ENCODE measurements at places on chromosomes 4 and X. TPM values are rescaled to one million over a fixed set of nuclear protein-coding genes. Genes with fewer than 3 reads are reported as not detected.

The MTMR8 gene
- 1.1 TPM for total RNA-seq

DNA sequence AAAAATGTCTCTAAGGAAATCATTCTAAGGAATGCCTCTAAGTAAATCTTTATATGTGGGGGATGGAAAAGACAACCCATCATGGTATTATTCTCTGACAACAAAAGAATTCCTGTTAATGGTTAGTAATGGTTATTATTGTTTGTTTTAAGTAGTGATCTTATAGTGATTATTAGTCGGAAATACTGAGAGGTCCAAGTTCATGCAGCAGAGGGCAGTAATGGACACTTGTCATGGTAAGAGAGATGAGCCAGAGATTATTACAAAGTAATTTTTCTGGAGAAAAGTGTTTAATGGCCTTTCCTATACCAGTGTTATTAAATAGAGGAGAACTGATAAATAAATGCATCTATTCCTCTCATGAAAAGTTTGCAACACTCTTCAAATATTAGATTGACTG is 8.1 kb upstream of the DKK2 start:
- DNase-seq, result no peak

DNA sequence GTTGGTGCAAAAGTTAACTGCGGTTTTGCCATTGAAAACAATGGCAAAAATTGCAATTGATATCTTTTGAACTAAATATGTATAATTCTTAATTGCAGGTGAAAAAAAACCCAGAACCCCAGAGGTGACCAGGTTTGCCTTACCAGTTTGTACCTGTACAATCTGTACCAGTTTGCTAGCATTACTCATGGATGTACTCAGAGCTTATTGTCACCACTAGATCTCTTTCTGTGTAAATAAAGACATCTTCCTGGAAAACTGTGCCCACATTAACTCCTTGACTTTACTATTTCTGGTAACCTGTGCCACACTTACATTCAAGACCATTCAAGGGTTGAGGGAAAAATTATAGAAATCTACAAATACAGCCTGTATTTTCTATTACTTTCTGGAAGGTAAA is 139.7 kb downstream of the ELOVL6 start:
- DNase-seq, result no peak

DNA sequence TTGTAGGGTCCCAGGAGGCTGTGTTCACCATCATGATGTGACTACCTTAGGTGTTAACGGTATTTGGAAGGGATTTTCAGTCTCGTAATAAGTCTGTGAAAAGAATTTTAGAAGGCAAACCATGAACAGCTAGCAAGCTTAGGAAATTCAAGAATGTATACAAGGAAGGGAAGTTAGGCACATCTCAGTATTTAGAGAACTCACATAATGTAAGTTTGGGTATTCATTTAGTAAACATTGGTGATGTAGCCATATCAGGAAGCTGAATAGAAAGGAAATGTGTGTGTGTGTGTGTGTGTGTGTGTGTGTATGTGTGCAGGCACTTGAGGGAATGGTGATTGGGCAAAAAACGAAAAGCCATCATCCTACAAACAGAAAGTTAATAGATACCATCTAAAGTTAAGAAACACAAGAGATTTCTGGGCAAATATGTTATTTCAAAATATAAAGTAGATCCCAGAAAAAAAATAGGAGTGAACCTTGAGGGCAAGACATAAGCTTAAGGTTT is 34.7 kb upstream of the PRKX start:
- no peak for DNase-seq

The CPZ gene
- 1.8 TPM for total RNA-seq

The SHROOM2 gene
- 3.9 TPM for total RNA-seq

- peak; percentile 41 for DNase-seq
Observed at GRCh38 chr4:105145903-105146275, 787 bp upstream of the TET2 start.

The LEF1 gene
- 0.59 TPM for total RNA-seq

- no peak for DNase-seq
Observed at GRCh38 chr4:183544109-183544508, 39.3 kb downstream of the ING2 start.

DNA sequence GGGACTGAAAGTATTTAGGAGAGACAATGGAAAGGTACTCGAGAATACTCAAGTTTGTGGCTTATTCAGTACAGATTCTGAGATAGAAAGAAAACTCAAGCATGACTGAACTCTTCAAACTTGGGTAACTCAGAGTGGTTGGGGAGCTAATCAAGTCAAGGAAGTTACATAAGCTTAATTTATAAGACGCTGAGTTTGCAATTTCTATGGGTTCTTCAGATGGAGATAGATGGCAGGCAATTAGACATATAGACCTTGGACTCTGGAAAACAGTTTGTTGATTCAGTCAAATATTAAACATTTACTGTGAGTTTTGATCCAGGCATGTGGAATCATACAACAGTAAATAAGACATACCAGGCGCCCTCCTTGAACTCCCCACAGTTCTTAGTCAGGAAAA is 1749.9 kb upstream of the TENM3 start:
- DNase-seq, result no peak

DNA sequence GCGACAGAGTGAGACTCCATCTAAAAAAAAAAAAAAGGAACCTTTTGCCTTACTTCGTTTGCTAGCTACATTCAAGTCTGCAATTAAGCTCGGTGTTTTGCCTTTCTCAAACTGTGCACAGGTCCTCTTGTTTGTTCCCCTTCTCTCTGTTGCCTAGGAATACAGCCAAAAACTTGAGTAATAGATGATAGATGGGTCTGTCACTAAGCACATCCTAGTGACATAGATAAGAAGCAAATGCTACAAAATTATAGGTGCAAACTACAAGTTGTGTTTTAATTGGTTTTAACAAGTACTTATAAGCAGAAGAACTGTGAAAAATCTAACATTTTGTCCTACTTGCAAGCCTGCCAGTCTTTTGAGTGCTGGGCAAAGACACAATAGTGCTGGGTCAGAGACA is 95.2 kb downstream of the SNCA start:
- DNase-seq, result no peak

GRCh38 chr4:106373026-106373425 is 4.4 kb upstream of the GIMD1 start:
- DNase-seq, result no peak

GRCh38 chr4:145881989-145882388 is 56.6 kb downstream of the ZNF827 start:
- no peak for DNase-seq

The RASGEF1B gene
- 57.4 TPM for total RNA-seq

The SPATA18 gene
- total RNA-seq, result 0.28 TPM

- DNase-seq, result no peak
Observed at GRCh38 chr4:125948021-125948420, 633.3 kb downstream of the FAT4 start.

DNA sequence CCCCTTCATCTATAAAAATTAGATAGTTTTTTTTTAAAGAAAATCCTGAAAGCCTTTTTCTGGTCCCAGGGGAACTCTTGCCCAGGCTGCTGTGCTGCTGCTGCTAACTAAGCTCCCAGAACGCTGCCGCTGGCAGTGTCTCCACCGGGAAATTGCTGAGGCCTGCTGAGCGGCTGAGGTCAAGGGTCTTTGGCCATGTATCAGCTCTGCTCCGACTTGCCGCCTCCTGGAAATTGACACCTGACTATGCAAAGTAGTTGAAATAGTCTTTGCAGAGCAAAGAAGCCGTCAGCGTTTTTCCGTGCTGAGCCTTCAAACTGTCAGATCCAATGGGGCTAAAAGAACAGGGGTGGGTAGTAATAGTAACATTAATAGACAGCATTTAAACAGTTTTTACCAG is 839 bp downstream of the QDPR start:
- DNase-seq, result peak; percentile 43

- no peak for DNase-seq
Observed at GRCh38 chrX:15600049-15600448, 711 bp downstream of the ACE2 start.

The NEUROG2 gene
- total RNA-seq, result not detected

- DNase-seq, result no peak
Observed at GRCh38 chrX:124827258-124827845, 481.0 kb downstream of the SH2D1A start.

- DNase-seq, result no peak
Observed at GRCh38 chr4:127788517-127788916, 6.4 kb downstream of the HSPA4L start.

The MAGEA12 gene
- total RNA-seq, result not detected

The CPE gene
- total RNA-seq, result 3.6 TPM

- DNase-seq, result no peak
Observed at GRCh38 chrX:135347381-135348016, 38.2 kb downstream of the ETDC start.

The RASL11B gene
- total RNA-seq, result 0.75 TPM

The MORF4L2 gene
- total RNA-seq, result 366 TPM

DNA sequence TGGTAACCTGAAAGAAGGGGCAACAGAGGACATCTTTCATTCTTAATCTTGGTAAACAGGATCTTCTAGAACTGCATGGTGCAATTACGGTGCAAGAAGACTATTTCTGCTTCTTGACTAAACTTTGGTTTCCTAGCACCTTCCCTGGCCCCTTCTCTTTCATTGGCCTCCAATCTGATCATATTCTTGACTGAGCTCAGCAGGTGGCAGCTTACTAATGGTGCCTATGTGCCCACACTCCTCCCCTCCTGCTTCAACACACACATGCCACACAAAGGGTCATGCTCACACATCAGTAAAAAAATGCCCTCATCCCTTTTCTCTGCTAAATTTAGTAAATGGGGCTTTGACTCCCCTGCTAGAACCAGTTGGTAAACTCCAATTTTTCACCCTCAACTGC is 400.5 kb upstream of the MAOA start:
- DNase-seq, result no peak

GRCh38 chr4:8355864-8356565 is 84.5 kb downstream of the ACOX3 start:
- no peak for DNase-seq

The H2BW2 gene
- total RNA-seq, result not detected

GRCh38 chr4:187550256-187550950 is 445.2 kb upstream of the ZFP42 start:
- DNase-seq, result no peak

DNA sequence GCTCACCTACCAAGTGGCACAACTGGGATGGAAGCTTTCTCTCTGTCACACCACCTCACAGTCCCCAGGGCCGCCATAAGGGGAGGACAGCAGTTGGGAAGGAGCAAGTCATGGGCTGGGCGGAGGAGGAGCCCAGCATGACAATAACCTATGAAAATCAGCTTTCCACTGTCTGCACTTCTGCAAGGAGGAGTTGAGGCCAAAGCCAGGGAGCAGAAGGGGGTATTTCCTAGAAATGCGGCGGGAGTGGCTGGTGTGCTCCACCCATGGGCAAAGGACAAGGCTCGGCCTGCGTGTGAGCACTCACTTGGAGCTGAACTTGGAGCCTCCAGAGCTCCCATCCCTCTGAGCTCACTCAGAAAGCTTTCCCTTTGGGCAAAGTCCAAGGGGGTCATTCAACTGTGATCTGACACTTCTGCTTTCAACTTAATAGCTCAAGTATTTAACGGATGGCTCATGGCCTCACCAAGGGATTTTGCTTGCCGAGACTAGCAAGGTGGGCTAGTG is 18.5 kb downstream of the APLN start:
- no peak for DNase-seq

The CT45A3 gene
- total RNA-seq, result not detected

DNA sequence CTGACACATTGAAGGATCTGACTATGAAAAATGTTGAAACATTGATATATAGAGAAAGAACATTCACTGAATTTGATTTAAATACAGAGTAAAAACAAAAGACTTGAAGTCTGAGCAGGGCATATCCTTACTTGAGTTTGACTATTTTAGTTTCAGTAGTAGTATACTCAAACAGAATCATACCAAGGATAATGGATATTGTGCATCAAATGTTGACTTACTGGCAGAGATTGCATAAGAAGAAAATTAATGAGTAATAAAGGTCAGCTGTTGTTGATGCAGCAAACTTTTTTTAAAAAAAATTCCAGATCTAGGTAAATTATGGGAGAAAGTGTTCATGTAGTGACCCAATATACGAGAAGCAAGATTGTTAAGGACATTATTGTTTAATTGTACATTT is 94.5 kb upstream of the APOOL start:
- no peak for DNase-seq

- no peak for DNase-seq
Observed at GRCh38 chr4:105357258-105357980, 116.4 kb downstream of the PPA2 start.

DNA sequence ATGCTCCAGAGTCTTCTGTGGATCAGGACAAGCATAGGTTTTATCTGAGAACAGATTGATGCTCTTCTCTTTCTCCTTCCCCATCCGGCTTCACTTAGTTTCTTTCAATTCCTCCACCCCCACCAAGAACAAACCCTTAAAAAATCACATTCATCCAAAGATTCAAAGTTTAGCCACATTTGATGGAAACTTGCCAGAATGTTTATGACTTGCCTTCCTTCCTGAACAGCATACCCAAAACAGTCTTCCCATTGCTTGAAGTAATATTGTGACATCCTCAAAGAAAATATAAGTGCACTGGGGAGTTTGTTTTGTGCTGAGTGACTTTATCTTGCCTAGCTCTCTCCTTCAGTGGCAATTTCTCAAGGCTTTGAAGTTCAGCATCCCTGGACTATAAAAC is 83.0 kb downstream of the MAGEB17 start:
- no peak for DNase-seq

DNA sequence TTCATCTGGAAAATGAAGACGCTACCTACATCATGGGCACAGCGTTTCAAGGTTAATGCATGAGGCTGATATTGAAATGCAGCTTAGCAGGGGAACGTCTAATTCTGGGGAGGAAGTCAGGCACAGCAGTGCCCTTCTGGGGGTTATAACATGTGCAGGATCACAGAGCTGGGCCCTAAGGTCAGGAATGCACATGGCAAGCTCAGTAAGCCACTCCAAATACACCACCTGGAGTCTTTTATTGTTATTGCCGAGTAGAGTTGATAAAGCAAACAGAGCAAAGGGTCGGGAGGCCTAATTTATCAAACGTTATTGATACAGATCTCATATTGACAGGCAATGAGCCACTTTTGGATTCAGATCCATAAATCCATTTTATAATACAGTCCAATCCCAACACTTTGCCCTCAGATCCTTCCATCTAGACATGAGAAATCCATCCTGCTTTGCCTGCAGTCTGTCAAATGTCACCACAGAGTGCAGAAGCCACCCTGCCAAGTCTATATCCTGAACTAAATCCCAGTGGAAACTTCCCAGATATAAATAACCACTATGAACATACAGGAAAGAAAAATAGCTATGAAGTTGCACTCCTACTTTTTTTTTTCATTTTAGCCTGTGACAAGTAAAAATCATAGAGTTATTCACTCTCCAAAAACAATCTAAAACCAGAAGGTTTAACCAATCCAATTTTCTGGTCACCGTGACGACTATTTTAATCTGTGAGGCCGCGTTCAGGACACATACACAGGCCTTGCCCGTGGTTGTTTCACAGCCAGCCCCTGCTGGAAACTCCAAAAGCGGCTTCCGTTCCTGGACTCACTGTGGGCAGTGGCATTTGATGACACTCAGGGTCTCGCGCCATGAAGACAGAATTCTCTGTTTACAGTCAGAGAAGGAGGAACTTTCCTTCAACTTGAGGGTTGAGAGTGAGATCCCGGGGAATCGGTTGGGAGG is 335.4 kb downstream of the DHX15 start:
- no peak for DNase-seq

GRCh38 chr4:8040607-8041006 is 100.9 kb upstream of the AFAP1 start:
- no peak for DNase-seq

The NFKB1 gene
- 23.0 TPM for total RNA-seq

The ABLIM2 gene
- total RNA-seq, result 2.5 TPM
